ENCODE measurements at places on chromosomes 12 and 14. TPM values are rescaled to one million over a fixed set of nuclear protein-coding genes. Genes with fewer than 3 reads are reported as not detected.

- H3K27me3 ChIP-seq: no peaks in the 10 kb centered on the region
- DNase-seq: no peak
- no peak overlapping the region for H3K27ac ChIP-seq
- H3K4me3 ChIP-seq: no peak overlapping the region
- no peaks in the 10 kb centered on the region for H3K4me1 ChIP-seq
Observed at GRCh38 chr14:95436354-95436753, 80.1 kb downstream of the SYNE3 start.

DNA sequence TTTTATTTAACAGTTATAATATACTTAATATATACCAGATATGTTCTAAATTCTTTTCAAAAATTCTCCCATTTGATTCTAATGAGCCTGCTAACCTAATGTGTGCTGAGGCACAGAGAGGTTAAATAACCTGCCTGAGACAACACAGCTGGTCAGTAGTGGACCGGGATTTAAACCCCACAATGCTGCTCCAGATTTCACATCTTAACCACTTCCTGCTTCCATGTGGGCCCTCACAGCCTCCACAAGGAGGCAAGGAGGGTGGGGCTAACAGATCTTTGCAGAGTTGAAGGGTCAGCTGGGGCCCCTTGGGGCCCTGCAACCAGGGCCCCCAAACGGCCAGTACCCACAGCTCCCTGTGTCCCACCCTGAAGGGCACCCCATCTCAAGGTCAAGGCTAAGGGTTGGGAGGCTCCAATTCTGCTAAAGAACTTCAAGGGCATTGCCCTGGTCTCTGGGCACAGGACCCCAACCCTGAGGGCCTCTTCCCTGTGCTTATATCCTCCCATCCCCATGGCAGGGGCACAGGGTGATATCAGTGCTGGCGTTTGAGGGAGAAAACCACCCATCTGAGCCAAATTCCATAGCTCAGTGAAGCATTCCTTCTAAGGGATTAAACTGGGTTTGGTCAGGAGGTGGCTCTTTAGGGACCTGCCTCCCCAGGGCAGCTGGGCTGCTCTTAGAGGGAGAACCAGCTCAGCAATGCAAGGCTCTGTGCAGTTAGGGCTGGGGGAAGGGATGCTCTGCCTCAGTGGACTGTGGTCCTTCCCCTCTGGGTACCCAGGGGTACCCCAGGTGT lies 2.2 kb downstream of the KRT80 start:
- H3K4me1 ChIP-seq: peaks cover 70% of the 10 kb centered on the region
- H3K27ac ChIP-seq: peak overlapping the region; percentile 36
- no peaks in the 10 kb centered on the region for H3K36me3 ChIP-seq
- H3K4me3 ChIP-seq: no peak overlapping the region
- no peaks in the 10 kb centered on the region for H3K27me3 ChIP-seq
- DNase-seq: peak; percentile 96

- no peaks in the 10 kb centered on the region for H3K36me3 ChIP-seq
- H3K4me3 ChIP-seq: no peak overlapping the region
- no peaks in the 10 kb centered on the region for H3K27me3 ChIP-seq
Observed at GRCh38 chr14:75303381-75303789, 24.8 kb downstream of the FOS start.

GRCh38 chr12:100154474-100155247 lies 12.0 kb upstream of the BLTP3B start:
- H3K27me3 ChIP-seq: no peaks in the 10 kb centered on the region

DNA sequence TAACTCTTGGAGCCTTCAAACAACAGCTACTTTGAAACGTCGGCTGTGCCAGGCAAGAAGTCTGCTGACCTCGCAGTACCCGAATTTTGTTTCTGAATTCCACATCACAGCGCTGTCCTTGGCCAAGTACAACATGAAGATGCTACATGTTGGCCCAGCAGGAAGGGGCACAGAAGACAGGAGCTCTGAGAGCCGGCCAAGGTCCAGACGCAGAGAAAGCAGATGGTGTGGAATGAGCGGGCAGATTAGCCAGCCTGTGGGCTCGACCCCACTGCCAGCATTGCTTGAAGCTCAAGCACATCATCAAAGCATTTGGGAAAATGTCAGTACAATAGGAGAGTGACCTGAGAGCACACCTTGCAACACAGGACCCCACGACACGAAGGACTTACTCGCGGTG lies 64.5 kb downstream of the FZD10 start:
- H3K27ac ChIP-seq: no peak overlapping the region
- DNase-seq: no peak
- H3K36me3 ChIP-seq: no peaks in the 10 kb centered on the region
- H3K4me3 ChIP-seq: no peak overlapping the region

DNA sequence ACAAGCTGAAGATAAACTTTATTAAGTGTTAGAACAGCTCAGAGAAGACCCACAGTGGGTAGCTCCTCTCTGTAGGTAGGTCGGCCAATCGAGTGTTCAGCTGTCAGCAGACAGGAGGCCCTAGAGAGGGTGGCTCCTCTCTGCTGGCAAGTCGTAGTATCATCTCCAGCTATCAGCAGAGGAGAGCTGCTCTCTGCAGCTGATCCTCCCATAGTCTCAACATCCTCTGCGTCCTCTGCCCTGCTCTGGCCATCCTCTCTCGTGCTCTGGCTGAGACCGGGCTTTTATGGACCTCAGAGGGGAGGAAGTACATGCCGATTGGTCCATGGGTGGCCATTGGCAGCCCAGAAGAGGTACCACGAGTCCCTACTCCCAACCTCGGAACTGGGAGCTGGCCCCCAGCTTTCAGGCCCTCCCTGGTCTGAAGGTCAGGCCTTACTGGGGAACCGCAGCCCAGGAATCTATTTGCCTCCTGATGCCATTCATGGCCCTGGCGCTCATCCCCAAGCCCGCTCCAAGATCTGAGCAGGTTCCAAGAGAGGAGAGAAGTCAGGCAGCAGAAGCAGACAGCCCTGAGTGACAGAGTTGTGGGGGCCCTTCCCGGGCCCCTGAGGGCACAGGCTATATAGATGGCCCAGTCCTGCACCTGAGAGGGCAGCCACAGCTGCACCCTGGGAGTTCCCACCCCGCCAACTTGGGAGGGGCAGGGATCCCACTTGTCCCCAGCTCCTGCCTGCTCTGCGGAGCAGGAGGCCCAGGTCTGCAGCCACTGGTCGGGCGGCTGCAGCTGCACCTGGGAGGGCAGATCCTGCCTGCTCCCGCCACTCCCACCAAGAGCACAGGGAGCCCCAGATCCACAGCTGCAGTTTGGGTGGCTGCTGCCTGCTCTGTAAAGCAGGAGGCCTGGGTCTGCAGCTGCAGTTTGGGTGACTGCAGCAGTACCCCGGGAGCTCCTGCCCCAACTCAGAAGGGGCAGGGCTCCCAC lies 3.5 kb upstream of the PWP1 start:
- H3K27ac ChIP-seq: no peak overlapping the region
- peaks cover 20% of the 10 kb centered on the region for H3K4me1 ChIP-seq
- no peak overlapping the region for H3K4me3 ChIP-seq
- no peaks in the 10 kb centered on the region for H3K36me3 ChIP-seq

- no peak for DNase-seq
- no peaks in the 10 kb centered on the region for H3K36me3 ChIP-seq
- no peaks in the 10 kb centered on the region for H3K27me3 ChIP-seq
- H3K4me1 ChIP-seq: peaks cover 8% of the 10 kb centered on the region
Observed at GRCh38 chr12:107509421-107509820, 176.2 kb upstream of the PWP1 start.

- no peak overlapping the region for H3K4me3 ChIP-seq
- H3K27me3 ChIP-seq: no peaks in the 10 kb centered on the region
- no peak for DNase-seq
Observed at GRCh38 chr12:116803013-116803736, 65.1 kb downstream of the RNFT2 start.

- no peaks in the 10 kb centered on the region for H3K36me3 ChIP-seq
- H3K4me3 ChIP-seq: no peak overlapping the region
- H3K27ac ChIP-seq: no peak overlapping the region
- peaks cover 26% of the 10 kb centered on the region for H3K4me1 ChIP-seq
- peak; percentile 98 for DNase-seq
Observed at GRCh38 chr14:103518422-103519042, 4.1 kb downstream of the CKB start.

DNA sequence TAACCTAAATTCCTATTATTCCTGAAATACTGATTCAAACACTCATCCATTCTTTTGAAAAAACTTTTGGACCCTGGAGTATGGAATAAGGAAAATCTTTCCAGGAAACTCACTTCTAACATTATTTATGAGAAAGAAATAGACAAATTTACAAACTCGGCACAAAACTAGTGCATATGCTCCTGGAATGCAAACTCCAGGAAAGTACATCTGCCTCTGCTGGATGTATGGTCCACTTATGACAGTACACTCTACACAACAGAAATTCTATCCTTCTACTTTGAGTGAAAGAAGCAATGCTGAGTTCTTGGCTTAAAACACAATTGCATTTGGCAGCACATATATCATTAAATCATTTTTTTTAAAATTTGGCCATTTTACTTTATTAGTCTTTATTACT lies 700.5 kb upstream of the STXBP6 start:
- no peak overlapping the region for H3K27ac ChIP-seq
- no peaks in the 10 kb centered on the region for H3K4me1 ChIP-seq
- DNase-seq: no peak
- no peak overlapping the region for H3K4me3 ChIP-seq
- no peaks in the 10 kb centered on the region for H3K36me3 ChIP-seq
- H3K27me3 ChIP-seq: no peaks in the 10 kb centered on the region

DNA sequence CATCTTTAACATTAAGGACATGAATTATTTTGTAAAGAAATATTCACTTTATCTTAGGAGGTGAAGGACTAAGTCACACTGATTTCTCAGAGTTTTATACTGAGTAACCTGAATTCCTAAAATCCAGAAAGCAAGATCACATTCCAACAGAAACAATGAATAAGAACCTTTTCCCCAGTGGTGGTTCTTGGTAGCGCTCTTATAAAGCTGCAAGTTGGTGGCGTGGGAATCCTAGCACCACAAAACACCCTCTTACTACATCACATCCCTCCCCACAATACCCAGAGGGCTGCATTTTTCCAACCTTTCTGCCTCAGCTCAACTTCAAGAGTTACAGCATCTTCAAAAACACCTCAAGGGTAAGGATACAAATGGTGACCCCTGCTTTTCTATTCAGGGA lies 44.0 kb upstream of the SMUG1 start:
- DNase-seq: peak; percentile 90
- H3K4me3 ChIP-seq: no peak overlapping the region
- H3K4me1 ChIP-seq: peaks cover 50% of the 10 kb centered on the region
- peak overlapping the region; percentile 80 for H3K27ac ChIP-seq
- no peaks in the 10 kb centered on the region for H3K36me3 ChIP-seq

DNA sequence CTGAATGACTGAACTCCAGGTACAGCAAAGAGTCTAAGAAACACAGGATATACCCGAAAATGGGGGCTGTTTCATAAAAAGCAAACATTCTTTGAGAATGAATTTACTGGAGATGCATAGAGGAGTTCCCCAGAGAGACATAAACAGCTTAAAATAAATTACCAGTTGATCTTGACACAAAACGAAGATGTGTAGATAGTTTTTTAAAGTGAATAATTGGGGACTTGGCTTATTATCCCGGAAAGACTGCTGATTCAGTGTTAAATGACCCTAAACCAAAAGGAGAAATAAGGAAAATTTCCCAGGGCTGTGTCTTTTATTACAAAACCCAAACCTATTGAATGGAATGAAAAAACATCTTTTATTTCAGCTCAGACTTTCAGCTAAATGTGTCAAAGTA lies 1052.8 kb upstream of the TMEM132C start:
- H3K4me1 ChIP-seq: peaks cover 19% of the 10 kb centered on the region
- H3K4me3 ChIP-seq: no peak overlapping the region
- DNase-seq: no peak
- H3K27ac ChIP-seq: peak overlapping the region; percentile 62
- no peaks in the 10 kb centered on the region for H3K36me3 ChIP-seq

GRCh38 chr12:31715283-31715825 lies 13.5 kb downstream of the AMN1 start:
- DNase-seq: no peak
- no peaks in the 10 kb centered on the region for H3K4me1 ChIP-seq
- no peak overlapping the region for H3K4me3 ChIP-seq
- no peaks in the 10 kb centered on the region for H3K27me3 ChIP-seq

Gene SLC17A8
- not detected for total RNA-seq

Gene COX14
- 29.8 TPM for total RNA-seq

Gene CISTR
- not detected for total RNA-seq

All from osteoblast (primary cell).